ENCODE measurements at places on chromosomes 12 and 14. TPM values are rescaled to one million over a fixed set of nuclear protein-coding genes. Genes with fewer than 3 reads are reported as not detected.

GRCh38 chr14:52269982-52270381 is 2.5 kb downstream of the PTGDR start:
- no peak for DNase-seq

DNA sequence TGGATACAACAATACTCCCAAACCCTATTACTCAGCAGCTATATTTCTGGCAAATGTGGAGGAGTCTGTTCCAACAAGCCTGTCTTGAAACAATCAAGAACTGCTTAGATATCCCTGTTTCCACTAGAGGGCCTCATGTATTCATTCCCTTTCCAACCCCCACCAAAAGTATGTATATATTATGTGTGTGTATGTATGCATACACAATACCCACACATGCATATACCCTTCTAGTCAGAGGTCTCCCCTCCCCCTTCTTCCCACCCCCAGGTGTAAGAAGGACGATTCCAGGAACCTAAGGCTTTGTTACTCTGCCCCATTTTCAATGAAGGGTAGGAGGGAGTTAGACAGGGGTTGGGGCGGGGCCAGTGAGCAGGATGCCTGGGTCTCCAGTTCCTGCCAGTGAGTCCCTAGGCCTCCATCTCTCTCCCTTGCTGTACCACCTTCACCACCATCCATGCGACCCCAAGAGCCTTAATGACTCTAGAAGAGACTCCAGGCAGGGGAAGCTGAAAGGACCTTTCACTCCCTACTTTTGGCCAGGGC is at the start of gene DGKA:
DGKA (plus strand) TSS at position 392 of the 546 bp plus-strand sequence. CDS start 5,342 bp downstream, outside the sequence.
- peak; percentile 66 for DNase-seq

The LYZ gene
- 38.7 TPM for total RNA-seq

GRCh38 chr12:19398376-19399363 is 40.6 kb upstream of the AEBP2 start:
- DNase-seq = no peak

DNA sequence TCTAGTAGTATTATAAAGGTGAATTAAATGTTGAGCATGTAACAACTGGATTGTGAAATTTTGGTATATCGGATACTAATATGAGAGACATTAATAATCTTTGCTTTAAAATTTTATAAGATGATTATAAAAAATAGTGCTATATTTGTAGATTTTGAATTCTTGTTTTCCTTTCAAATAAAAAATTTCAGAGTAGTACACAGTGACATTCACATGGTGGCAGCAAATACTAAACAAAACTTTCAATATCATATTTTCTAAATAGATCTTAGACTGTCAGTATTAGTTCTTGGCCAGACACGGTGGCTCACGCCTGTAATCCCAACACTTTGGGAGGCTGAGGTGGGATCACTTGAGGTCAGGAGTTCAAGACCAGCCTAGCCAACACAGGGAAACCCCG is 166.0 kb downstream of the NAV3 start:
- no peak for DNase-seq

The GUCY2C gene
- total RNA-seq = not detected

- no peak for DNase-seq
Measured at GRCh38 chr14:68195126-68195525, 375.5 kb downstream of the RAD51B start.

- peak; percentile 79 for DNase-seq
Measured at GRCh38 chr12:15688202-15688736, 100.9 kb downstream of the EPS8 start.

The RPS6KL1 gene
- 17.3 TPM for total RNA-seq

- no peak for DNase-seq
Measured at GRCh38 chr12:87924149-87924548, 105.1 kb downstream of the C12orf50 start.

The PPP1R1A gene
- total RNA-seq = 13.6 TPM

GRCh38 chr12:31248337-31248736 is 77.6 kb downstream of the SINHCAF start:
- no peak for DNase-seq

The RNF212B gene
- not detected for total RNA-seq

The ETFBKMT gene
- 2.8 TPM for total RNA-seq

The HSPB8 gene
- 381 TPM for total RNA-seq

- no peak for DNase-seq
Measured at GRCh38 chr12:18567787-18568186, 170.0 kb downstream of the PLCZ1 start.

The ASCL1 gene
- not detected for total RNA-seq

GRCh38 chr14:77590845-77591485 is 25.5 kb downstream of the SPTLC2 start:
- DNase-seq = no peak

The RND1 gene
- 3.7 TPM for total RNA-seq

The LALBA gene
- not detected for total RNA-seq

The BEGAIN gene
- total RNA-seq = 2.6 TPM

The MYH6 gene
- not detected for total RNA-seq

- DNase-seq = peak; percentile 78
Measured at GRCh38 chr14:36647824-36648753, 13.6 kb upstream of the PAX9 start.

GRCh38 chr14:76672123-76672522 is 89.1 kb upstream of the VASH1 start:
- no peak for DNase-seq

GRCh38 chr14:105095236-105095805 is 30.1 kb upstream of the GPR132 start:
- no peak for DNase-seq

DNA sequence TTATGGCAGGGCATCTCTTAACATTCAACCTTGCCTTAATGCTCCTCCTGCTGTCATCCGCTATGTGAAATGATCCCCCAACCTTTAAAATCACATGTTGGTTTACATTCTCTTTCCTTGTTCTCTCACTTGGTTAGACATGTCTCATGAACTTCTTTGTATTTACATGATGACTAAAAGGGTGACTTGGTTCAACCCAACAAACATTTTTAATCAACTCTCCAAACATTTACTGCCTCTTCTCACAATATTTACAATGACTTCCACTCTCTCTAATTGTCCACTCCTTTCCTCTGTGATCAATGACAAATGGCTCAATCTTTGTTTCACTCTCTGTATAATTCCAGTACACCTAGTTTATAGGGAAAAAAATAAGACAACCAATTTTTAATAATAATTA is 506.1 kb downstream of the NELL2 start:
- DNase-seq = no peak

The SUSD6 gene
- total RNA-seq = 59.9 TPM

GRCh38 chr12:67068204-67068731 is 200.9 kb upstream of the CAND1 start:
- no peak for DNase-seq

DNA sequence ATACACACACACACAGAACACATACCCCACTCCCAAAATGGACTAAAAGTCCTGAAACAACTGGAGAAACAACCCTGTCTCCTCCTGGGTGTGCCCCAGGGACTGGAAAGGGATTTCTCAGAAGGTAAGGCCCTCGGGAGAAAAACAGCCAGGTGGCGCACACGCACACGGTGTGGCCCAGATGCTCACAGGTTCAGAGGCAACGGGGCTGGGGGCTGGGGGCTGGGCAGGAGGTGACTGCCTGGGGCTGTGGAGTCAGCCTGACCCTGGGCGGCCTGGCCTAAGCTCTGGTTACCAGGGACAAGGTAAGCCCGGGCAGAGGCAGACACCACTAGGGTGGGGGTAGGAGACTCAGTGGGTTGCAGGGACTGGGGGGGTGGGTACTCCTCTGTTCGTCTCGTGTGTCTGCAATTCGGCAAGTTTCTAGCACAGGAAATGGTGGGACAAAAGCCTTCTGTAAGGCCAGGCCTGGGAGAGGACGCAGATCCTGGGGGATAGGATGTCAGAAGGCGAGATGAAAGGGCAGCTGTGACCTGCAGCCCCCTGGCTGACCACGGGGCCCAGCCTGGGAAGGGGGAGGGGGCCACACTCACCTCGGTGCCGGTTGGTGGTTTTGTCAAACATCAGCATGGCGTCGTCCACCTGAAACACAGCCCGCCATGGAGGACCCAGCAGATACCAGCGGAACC is 10.4 kb downstream of the MSI1 start:
- DNase-seq = no peak

- peak; percentile 78 for DNase-seq
Measured at GRCh38 chr12:111636209-111636945, 37.3 kb upstream of the ATXN2 start.

- DNase-seq = no peak
Measured at GRCh38 chr14:99883866-99884650, 90.8 kb downstream of the EML1 start.

The PLBD1 gene
- total RNA-seq = 24.8 TPM

DNA sequence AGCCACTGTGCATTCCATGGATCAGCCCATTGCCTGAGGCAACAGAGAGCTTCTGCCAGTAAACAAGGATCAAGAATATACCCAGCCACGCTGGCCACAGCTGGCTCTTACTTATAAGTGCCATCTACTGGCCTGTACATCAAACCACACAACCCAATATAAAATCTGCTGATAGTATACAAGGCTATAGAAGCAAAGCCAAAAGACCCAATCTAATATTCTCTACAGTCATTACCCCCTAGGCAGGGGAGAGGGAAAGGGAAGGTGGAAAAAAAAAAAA is 4.4 kb upstream of the FAM186B start:
- no peak for DNase-seq

DNA sequence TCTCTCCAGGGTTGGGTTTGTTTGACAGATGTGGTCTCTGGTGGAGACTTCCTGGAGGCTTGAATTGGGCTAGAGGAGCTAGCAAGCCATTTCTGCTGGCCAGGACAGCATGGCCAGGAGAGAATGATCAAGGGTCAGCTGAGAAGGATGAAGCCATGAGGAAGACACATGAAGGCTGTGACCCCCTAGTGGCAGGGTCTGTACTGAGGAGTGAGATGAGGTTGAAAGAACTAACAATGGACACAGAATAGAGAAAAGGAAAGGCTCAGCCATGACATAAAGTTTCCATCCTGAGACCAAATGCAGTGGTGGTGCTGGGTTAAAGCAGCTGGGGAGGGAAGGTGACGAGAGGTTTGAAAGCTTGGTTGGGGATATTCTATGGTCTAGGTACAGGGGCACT is 89.9 kb downstream of the NT5DC3 start:
- no peak for DNase-seq

DNA sequence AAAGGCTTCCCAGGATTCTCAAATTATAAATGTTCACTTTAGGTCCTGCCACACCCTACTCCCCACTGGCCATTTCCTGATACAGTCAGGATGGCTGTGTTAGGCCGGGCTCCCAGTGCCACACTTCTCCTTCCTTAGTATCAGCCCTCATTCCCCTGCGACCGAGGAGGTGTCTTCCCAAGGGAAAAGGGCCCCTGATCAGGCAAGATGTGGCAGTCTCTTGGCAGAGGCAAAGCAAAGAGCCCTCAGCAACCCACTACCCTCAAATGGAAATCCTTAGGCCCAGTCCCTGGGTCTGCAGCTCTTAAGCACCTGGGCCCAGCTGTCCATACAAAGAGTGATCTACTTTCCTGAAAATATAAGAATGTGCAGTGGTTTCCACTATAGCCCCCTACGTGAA is 96.5 kb upstream of the VASH1 start:
- no peak for DNase-seq

- DNase-seq = no peak
Measured at GRCh38 chr14:21505012-21505553, 6.1 kb downstream of the METTL3 start.

DNA sequence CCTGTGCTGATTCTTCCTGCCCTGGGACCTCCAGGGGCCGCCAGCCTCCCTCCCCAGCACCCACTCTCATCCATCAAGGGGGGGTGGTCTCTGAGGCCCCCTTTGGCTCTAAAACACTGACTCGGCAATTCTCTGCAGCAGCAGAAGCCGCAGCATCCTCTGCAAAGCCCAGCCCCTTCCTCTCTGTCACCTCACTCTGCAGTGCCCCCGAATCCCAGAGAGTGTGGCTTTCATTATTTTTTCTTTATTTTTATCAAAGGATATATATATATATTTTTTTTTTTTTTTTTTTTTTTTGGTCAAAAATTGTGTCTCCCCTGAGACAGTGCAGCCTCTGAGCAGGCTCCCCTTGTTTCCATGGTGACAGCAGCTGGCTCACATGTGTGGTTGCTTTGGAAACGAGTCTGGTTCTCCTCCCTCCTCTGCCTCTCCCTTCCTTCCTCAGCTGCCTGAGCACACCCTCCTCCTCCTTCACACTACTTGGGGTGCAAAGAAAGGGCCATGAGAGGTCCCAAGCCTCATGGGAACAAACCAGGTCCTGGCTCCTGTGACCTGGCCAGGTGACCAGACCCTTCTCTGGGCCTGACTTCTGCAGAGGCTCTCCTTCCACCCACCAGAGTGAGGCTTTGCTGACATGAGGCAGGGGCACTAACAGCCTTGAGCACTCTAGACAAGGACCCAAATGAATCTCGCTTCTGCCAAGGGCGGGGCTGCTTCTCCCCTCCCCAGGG is 100.5 kb downstream of the LRRC74A start:
- DNase-seq = no peak

Data from aorta (tissue), 5 donors.